ENCODE measurements at places on chromosomes 4 and X. TPM values are rescaled to one million over a fixed set of nuclear protein-coding genes. Genes with fewer than 3 reads are reported as not detected.

GRCh38 chrX:148534291-148534690, 33.9 kb downstream of the AFF2 start:
- no peak for DNase-seq

DNA sequence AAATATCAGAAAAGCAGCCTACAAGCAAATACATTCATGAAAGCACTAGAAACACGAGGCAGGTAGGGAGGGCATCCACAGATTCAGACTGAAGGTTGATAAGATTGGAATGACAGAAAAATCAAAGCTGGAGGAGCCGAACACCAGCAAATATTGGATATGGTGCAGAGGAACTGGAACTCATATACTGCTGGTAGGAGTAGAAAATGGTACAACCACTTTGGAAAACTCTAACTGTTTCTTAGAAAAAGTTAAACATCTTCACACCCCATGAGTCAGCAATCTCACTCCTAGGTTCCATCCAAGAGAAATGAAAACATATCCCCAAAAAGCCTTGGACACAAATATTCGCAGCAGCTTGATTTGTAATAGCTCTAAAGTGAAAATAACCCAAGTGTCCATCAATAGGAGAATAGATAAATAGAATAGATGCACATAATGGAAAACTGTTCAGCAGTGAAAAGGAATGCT, 27.1 kb downstream of the CD99L2 start:
- no peak for DNase-seq

GRCh38 chr4:3128058-3128457, 53.6 kb downstream of the HTT start:
- no peak for DNase-seq

DNA sequence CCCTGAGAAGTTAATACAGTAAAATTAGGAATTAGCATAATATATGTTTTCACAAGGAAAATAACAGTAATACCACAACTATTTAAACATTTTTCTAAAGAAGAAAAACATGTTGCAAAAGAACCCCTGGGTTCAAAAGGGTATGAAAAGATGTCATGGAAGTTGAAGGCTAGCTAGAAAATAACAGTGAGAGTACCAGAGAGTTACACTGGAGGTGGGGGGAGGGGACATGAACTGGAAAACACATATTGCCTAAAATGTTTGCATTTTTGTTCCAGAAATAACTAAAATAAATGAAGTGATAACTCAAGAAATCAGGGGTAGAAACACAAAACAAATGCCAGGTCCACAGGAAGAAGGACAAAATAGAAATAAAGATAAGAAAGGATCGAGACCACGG, 336.6 kb upstream of the MAD2L1 start:
- DNase-seq, result no peak

DNA sequence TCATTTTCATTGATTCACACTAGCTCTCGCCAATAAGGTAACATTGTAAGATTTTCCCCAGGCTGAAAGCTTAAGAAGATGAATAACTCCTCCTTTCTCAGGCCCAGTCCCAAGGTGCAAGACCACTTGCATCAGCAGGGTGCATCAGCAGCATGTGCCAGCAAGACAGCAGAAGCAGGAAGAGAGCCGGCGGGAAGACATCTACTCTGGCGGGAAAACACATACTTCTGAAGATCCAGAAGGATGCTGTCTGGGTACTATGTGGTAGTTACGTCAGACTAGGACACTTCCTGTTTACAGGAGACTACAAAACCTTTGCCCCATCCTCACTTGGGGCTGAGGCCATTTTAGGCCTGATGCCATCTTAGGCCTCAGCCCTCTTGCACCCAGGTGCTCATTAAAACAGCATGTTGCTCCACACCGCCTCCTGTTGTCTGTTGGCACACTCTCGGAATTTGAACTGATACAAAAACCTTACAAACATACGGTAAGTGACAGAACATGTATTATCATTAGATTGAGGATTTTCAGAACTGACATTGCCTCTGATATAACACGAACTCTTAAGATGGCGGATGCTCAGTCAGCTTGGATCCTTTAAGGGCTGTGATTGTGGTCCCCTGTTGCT, 886.5 kb upstream of the EPHA5 start:
- DNase-seq, result no peak

GRCh38 chr4:108446556-108446955, 173.8 kb upstream of the RPL34 start:
- DNase-seq, result no peak

Gene EGFL6
- total RNA-seq, result 4.0 TPM

Gene CD38
- total RNA-seq, result 44.1 TPM

Gene TRIML2
- total RNA-seq, result not detected
